ENCODE measurements at places on chromosomes 16 and 17.

DNA sequence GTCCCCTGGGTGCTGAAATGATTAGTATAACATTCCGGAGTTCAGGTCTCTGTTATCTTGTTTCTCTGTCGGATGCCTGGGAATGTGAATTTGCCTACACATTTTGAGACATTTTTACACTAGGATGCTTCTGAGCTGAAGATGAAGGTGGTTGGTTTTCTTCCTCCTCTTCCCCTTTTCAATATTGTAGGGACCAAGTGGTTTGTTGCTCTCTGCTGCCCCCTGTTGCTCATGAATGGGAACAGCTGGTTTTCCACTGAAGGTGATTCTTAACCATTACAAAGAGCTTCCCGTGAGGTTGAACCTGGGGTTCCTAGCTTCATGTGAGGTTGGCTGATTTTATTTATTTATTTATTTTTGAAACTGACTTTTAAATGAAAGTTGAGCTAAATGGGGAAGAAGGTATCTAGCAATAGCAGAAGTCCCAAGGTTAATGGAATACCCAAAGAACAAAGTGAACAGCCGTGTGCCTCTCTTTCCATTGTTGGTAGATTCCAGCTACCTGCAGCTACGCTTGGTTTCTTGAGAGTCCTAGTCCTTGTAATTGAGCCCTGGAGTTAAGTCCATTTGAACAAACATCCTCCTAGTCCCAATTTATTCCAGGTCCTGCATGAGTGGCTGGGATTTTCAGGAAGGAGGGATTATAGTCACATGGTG, 983.9 kb upstream of the EEF2KMT start:
- no peak for DNase-seq

DNA sequence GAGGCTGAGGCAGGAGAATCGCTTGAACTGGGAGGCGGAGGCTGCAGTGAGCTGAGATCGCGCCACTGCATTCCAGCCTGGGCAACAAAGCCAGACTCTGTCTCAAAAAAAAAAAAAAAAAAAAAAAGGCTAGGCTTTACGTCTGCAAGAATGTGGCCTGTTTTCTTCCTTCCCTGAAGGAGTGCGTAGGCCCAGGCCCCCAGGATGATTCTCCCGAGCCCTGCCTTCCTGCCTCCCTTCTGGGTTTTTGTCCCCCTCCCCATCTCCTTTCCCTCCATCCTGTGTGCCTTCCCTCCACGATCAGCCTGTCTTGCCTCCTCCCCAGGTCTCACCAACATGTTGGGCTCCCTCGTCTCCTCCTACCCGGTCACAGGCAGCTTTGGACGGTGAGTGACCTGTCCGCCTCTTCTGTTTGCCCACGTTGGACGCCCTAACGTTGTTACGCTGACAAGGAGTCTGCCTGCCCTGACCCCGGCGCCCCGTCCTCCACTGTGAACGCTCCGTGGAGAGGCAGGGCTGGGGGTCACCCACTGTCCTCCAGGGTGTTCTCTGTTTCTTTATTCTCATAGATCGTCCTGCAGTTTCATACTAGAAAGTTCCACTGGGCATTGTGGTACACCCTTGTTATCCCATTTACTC, 15.7 kb upstream of the RNF213 start:
- no peak for DNase-seq

- no peak for DNase-seq
Measured at GRCh38 chr17:81719410-81720266, 7.6 kb downstream of the SLC25A10 start.

DNA sequence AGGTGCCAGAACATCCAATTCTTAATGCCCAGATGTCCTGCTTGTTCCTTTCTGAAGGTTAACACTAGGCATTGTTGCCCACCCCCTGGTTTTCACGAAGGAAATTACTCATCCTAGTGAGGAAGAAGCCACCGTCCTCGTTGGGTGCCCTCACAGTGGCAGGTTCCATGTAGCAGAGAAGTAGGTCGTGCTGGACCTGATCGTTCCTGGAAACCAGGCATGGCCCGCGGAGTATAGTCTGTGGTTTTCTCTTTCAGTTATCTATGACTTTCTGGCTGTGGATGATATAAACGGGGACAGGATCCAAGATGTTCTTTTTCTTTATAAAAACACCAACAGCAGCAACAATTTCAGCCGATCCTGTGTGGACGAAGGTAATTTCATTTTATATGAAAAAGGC, 16.5 kb downstream of the RGS11 start:
- DNase-seq = no peak

DNA sequence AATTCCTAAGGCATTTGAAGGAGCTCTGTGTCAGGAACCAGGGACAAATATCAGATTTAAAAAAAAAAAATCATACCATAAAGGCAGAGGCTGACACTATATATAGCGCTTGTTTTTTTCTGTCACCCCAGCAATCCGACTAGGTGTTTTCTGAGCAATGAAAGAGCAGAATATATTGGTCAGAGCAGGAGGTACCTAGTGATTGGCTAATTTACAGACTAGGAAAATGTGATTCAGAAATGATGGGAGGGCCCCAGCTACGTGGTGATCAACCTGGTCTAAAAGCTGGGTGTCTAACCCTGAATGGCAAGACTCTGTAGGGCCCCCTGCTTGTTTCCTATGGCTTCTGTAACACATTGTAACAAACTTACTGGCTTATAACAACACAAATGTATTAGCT, 195.5 kb upstream of the XYLT1 start:
- no peak for DNase-seq

DNA sequence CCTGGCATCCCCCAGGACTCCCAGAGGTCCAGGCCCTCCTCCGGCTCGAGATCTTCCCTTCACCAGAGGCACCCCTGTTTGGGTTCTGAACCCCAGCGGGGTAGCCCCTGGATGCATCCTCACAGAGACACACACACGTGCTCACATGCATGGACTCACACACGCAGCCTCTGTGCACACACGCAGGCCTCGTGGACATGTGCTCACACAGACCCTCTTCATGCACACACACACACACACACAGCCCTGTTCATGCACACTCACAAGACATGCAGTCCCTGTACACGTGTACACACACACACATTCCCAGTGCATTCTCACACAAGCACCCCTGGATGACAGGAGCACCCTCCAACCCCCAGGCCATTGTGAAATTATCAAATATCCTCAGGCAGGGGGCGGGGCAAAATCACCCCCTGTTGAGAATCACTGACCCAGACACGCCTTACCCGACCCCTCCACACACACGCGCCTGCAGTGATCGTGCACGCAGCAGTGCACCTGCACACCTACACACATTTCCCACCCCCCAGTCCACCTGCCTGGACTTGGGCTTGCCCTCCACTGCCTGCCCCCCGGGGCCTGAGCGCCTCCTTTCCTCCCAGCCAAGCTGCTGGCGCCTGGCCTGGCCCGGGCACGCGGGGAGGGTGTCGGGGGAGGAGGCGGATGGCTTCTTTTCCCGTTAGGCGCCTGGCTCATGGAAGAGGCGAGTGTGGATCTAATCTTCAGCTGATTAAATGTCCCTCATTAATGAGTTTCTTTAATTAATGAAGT, 62.6 kb downstream of the ENGASE start:
- DNase-seq = no peak

GRCh38 chr17:64054304-64054703, 33.9 kb upstream of the ICAM2 start:
- no peak for DNase-seq

DNA sequence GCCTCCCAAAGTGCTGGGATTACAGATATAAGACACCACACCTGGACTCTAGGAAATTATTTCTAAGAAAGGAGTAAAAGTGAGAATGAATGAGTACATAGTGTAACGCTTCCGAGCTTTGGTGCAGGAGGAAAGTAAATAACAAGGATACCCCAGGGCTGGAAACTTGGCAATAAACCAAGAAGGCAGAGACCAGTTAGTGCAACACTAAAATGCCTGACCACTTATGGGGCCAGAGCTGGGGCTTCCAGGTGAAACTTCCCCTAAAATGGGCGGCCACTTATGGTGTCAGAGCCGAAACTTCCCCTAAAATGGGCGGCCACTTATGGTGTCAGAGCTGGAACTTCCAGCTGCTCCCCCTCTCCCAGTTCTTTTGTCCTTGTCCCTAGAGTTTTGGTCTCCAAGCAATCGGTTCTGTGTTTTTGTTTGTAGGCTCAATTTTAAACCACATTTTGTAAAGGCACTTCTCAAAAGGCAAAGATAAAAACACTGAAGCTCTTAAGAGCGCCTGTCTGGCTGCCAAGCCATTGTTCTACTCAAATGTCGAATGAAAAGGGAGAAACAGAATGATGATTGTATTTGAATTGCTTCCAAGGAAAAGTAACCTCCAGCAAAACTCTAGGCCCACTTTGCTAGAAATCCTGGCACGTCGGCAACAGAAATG, 63.9 kb downstream of the NXN start:
- DNase-seq = no peak

- DNase-seq = no peak
Measured at GRCh38 chr16:68386628-68387027, 61.7 kb downstream of the SMPD3 start.

DNA sequence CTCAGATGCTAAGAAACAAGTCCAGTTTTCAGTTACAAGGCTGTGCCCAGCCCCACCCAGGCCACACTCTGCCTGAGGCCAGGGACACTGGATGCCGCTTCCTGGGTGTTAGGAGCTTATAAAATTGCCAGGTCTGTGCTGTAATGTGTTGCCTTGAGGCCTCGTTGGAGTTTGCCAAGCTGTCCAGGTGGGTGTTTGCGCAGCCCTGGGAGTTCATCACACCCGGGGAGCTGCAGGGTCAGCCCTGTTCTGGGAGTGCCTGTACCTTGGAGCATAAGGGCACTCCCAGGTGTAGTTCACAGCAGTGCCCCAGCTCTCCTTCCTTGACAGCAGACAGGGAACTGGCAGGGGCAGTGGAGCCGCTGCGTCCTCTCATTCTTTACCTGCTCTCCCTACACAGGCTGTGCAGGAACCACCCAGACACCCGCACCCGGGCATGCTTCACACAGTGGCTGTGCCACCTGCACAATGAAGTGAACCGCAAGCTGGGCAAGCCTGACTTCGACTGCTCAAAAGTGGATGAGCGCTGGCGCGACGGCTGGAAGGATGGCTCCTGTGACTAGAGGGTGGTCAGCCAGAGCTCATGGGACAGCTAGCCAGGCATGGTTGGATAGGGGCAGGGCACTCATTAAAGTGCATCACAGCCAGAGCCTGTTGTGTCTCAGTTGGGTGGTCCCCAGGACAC, 1.6 kb downstream of the GFER start:
- DNase-seq = no peak

GRCh38 chr17:44400226-44400847, 10.9 kb upstream of the ITGA2B start:
- DNase-seq = no peak

GRCh38 chr16:68488554-68488953, 40.2 kb upstream of the SMPD3 start:
- no peak for DNase-seq

DNA sequence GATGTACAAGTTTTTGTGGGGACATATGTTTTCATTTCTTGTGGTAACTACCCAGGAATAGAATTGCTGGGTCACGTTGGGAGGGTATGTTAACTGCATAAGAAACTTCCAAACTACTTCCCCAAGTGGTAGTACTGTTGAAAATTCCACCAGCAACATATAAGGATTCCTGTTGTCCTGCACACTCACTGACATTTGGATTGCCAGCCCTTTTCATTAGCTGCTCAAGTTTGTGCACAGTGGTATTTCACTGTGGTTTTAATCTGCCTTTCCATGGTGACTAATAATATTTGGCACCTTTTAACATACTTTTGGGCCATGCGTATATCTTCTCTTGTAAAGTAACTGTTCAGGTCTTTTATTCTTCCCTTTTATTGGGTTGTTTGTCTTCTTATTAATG, 103.3 kb downstream of the GNAO1 start:
- DNase-seq = no peak

GRCh38 chr16:56450275-56450985, 702 bp downstream of the NUDT21 start:
- no peak for DNase-seq

GRCh38 chr16:21211486-21211885, at the start of gene ZP2:
TSS of gene ZP2 (minus strand) at chr16:21211574. CDS start at chr16:21211547, 27 bp downstream.
- DNase-seq = no peak

- DNase-seq = no peak
Measured at GRCh38 chr16:47470810-47471209, 9.7 kb downstream of the PHKB start.

DNA sequence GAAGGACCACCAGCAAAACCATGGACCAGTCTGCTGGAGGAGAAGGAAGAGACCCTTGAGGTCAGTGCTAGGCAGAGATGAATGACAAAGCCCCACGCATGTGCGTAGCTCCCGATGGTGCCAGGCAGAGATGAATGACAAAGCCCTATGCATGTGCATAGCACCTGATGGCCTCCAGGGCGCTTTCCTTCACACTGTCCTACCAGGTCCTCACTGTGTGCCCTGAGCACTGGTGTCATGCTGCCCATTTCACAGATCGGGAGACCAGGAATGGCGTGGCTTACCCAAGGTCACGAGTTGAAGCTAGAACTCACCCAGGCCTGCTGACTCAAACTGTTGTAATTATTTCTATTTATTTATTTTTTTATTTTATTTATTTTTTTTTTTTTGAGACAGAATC, 149.6 kb downstream of the KATNIP start:
- DNase-seq = no peak

DNA sequence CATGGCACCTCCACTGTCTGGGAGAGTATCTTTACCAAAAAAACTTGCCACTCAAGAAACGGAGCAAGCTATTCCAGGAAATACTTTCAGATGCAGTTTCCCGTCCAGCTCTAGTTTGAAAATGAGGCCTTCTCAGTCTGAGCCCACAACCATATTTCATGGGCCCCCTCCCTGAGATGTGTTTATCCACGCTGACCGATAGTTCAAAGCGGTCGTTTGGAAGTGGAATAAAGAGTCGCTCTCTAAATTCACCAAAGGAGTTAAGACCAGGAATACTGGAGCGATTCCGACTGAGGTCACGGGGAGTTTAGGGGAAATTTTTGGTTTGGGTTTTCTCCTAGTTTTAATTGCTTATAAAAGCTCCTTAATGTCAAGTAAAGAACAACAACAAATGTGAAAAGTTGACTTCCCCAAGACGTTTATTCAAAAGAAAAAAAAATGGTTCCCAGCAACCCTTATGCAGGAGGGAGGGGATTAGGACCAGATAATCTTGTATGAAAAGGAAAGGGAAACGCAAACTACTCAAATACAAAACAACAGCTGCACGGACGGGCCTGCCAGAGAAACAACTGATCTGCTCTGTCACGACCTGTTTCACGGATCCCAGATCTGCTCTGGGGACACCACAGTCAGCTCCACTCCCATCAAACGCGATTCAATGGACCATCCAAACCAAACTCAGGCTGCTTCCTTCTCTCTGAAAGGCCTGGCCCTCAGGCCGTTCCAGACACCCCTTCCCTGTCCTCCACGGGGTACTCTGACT, 77.1 kb downstream of the MRM3 start:
- no peak for DNase-seq

GRCh38 chr16:4984174-4984990, 26.3 kb downstream of the SEC14L5 start:
- DNase-seq = no peak

- DNase-seq = peak; percentile 43
Measured at GRCh38 chr17:55705847-55706246, 16.8 kb downstream of the TMEM100 start.

- DNase-seq = no peak
Measured at GRCh38 chr16:8262299-8262698, 328.0 kb downstream of the TMEM114 start.

- no peak for DNase-seq
Measured at GRCh38 chr16:27046958-27047518, 19.7 kb upstream of the C16orf82 start.

All from NCI-H774 (cell line).